ENCODE measurements at places on chromosomes 12 and 14. TPM values are rescaled to one million over a fixed set of nuclear protein-coding genes. Genes with fewer than 3 reads are reported as not detected.

KLHL33 gene
- not detected for polyA plus RNA-seq

COX8C gene
- polyA plus RNA-seq: not detected

DNA sequence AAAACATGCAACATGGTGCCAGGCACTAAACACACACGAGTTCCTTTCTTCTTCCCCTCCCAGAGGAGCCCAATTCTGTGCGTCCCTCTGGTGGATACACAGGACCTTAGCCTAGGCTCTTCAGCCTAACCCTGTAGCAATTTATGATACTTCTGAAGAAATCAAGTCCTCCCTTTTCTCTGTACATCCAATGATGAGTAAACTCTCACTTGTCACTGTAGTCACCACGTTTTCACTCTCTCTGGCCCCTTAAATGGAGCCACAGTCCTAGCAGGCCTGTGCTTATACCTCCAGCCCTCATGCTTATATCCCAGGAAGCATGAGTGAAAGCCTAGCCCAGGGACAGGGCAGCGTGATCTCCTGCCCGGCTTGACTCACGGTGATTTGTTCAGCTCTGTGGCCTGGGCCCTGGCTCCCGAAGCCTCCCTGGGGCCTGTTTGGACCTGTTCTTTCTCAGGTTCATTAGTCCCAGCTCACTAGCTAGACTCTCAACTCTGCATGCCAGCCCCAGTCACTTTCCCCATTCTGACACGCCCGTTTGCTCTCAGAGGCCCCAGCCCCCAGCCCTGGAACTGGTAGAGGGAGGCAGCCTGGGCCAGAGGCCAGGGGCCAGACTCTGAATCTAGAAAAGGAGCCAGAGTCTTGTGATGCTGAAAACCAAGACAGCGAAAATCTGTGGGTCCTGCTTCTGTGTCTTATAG is 24.1 kb upstream of the PLEKHG3 start:
- DNase-seq: no peak

- DNase-seq: peak; percentile 27
Measured at GRCh38 chr12:105705765-105706164, 375.3 kb downstream of the C12orf75 start.

DNA sequence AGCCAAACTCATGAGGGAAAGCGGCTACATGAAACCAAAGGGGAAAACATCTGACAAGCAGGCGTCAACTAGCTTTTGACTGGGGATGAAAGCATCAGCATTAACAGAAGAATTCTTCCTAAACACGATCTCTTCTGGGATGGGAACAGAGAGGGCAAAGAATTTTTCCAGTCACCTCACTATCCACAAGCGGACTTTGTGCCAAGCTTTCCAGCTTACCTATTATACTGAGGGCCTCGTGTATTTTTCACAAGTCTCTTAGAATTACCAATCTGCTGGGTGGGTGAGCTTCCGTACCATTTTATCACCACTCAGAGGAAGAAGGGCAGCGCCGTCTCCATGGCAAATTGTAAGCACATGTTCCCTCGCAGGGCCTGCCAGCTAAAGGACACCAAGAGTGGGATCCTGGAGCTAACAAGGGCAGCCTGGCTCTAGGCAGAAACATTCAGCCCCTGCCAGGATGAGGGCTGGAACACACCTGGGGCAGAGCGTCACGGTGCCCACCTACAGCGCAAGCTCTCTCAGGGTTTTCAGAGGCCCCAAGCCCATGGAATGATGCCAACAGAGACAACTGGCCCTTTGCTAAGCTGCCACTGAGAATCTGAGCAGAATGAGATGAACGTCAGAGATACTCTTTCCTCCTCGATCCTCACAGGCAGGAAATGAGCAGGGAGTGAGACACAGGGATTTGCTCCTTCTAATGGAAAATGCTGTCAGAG is 74.6 kb downstream of the CHGA start:
- DNase-seq: peak; percentile 81
